ENCODE measurements at places on chromosomes 13 and 19.

DNA sequence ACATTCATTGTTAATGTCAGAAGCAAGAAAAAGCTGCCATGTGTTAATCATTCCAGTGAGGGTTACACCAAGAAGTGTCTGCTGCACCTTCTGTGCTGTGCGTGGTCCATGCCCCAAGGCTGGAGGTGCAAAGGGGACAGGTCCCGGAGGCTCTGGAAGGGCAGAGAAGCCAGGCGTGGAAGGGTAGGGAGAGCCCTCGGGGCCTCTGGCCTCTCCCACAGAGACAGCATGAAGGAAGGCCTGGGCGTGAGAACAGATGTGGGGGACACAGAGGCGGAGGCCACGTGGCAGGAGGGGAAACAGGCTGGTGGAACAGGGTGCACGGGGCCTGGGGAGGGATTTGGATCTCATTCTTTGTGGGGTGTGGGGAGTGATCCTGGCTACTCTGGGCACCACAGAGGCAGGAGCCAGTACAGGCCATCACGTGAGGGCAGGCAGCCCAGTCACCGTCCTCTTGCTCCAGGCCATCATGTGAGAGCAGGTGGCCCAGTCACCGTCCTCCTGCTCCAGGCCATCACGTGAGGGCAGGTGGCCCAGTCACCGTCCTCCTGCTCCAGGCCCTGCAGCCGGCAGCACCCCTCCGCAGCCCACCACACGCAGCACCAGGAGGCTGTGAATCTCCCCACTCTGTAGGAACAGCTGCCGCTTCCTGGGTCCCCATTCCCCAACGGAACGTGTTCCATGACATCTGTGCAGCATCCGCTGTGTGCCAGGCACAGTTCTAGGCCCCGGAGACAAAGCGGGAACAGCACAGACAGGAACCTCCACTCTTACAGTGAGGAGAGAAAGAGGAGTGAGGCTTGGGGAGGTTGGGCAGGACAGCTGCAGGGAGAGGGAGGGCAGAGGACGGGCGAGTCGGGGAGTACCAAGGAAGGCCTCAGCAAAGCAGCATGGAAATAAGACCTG, 10.2 kb upstream of the F7 start:
- no peak for DNase-seq

- DNase-seq = no peak
Measured at GRCh38 chr19:996051-996838, 4.0 kb upstream of the GRIN3B start.

GRCh38 chr13:76816394-76816793, 69.8 kb downstream of the KCTD12 start:
- DNase-seq = no peak

DNA sequence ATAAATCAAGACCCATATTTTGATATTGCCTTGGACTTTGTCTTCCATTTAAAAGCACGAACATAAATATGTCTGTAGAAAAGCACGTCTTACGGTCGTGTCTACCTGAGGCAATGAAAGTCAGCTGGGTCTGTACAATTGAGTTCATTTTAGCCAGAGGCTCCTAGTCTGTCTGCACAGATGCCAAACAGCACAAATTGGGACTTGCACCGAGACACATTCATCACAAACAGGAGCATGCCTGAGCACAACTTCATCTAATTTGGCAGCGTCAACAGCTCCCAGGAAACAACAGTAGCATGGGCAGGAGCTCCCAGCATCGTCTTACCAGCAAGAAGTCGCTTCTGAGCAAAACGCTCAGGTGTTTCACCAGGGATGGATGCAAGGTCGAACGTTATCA, 687.0 kb downstream of the EFNB2 start:
- DNase-seq = no peak

DNA sequence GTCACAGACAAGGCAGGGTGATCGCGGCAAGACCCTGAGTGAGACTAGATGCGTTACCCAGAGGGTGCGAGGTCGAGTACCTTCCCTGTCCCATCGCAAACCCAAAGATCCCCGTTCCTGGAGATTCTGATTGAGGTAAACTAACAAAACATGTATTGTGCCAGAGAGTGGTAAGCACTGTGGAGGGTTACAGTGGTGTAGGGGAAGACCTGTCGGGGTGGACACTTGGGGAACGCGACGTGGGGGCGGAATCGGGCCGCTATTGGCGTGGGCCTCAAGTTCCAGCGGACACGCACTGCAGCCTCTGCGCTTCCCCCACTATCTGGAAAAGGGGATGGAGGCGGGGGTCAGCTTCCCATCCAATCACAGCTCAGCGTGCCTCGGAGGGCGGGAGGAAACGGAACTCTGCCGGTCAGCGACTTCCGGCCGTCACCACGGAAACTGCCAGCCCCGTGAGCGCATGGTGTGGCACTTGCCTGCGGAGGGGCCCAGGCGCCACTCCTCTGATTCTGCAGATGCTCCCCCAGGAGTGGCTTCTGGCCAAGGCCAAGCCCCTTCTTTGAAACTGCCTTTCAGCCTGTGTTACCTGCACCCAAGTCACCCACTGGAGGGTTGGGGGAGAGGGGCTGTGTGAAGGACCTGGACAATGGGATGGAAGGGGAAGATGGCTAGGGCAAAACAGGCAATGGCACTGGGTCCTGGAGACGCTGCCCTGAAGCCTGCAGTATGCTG, 1.0 kb upstream of the UBE2M start:
- peak; percentile 67 for DNase-seq

DNA sequence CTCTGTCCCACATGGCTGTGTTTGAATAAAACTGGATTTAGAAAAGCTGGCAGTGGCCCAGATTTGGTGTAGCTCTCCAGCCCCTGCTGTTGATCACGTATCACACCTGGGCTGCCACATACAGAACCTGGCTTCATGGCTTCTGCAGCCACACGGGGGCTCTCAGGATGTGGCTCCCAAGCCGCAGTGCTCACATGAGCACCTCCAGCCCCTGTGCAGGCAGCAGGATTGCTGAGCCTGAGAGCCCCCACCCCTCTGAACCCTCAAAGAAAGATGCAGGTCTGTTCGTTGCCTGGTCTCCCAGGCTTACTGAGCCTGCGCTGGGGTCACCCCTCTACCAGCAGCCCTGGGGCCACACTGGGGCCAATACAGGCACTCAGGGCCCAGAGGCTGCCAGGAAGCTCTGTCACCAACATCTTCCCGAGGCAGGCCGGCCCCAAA, 2.7 kb downstream of the PLEKHF1 start:
- no peak for DNase-seq

GRCh38 chr19:10499550-10500246, 3.5 kb downstream of the KEAP1 start:
- DNase-seq = no peak

Data from retinal pigment epithelial cell (primary cell).